ENCODE measurements at places on chromosomes 16 and 17.

DNA sequence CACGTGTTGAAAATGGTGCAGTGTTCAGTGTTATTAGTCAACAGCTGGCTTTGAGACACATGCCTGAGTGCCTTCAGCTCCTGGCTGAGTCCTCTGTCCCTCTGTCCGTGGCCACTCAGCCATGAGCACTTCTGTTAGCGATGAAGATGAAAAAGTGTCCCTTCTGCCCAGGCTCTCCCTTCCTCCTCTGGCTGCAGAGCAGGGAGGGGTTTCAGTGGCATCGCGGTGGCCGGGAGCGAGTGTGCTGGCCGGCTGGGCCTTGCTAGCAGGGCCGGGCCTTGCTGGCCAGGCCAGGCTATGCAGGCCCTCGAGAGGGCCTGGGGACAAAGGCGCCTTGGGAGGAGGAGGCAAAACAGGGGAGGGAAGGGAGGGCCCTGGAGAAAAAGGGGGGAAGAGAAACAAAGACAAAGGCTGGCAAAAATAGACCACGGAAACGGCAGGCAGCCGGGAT, 47.7 kb downstream of the CMIP start:
- DNase-seq, result no peak

- no peak for DNase-seq
Observed at GRCh38 chr16:46982335-46982734, 8.9 kb upstream of the DNAJA2 start.

GRCh38 chr17:73586275-73586832, 57.9 kb downstream of the SDK2 start:
- DNase-seq, result no peak

DNA sequence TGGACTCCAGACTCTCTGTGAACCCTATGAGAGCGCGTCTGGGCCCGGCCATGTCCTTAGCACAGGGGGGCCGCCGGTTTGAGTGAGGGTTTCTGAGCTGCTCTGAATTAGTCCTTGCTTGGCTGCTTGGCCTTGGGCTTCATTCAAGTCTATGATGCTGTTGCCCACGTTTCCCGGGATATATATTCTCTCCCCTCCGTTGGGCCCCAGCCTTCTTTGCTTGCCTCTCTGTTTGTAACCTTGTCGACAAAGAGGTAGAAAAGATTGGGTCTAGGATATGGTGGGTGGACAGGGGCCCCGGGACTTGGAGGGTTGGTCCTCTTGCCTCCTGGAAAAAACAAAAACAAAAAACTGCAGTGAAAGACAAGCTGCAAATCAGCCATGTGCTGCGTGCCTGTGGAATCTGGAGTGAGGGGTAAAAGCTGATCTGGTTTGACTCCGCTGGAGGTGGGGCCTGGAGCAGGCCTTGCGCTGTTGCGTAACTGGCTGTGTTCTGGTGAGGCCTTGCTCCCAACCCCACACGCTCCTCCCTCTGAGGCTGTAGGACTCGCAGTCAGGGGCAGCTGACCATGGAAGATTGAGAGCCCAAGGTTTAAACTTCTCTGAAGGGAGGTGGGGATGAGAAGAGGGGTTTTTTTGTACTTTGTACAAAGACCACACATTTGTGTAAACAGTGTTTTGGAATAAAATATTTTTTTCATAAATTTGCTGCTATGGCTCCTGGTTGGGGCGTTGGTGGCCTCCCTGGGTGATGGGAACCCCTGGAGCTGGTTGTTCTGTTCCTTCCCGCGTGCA, 23.1 kb downstream of the STAT5A start:
- DNase-seq, result no peak

DNA sequence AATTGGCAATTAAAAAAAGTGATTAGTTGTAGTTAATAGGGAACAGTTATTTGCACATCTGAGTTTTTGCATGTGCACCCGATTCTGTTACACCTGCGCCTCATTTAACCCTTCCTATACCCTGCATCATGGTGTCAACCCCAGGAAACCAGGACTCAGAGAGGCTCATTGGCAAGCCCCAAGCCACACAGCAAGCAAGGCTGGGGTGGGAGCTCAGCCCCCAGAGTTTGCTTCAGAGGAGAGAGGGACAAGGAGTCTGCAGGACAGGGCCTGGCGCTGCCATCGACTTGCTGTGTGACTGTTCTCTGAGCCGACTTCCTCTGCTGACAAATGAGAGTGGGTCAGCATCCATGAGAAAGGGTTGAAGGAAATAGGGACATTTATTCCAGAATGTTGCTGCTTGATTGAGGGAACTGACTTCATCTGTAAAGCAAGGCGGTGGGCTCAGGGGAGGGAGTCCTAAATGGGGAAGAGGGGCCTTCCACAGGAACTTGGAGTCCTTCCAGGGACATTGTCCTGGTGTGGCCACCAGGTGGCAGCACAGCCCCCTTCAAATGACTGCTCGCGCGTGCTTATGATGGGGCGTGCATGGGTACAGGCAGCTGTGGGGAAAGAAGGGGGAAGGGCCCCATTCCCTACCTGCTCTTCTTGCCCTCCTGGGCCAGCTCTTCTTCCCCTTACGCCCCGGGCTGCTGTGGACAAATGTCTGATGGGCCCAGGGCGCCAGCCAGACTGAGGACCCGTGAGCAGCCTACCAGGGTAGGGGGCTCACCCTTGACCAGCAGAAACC, 51.6 kb downstream of the NT5M start:
- peak; percentile 64 for DNase-seq

- no peak for DNase-seq
Observed at GRCh38 chr16:15933781-15934180, 15.6 kb upstream of the ABCC1 start.

DNA sequence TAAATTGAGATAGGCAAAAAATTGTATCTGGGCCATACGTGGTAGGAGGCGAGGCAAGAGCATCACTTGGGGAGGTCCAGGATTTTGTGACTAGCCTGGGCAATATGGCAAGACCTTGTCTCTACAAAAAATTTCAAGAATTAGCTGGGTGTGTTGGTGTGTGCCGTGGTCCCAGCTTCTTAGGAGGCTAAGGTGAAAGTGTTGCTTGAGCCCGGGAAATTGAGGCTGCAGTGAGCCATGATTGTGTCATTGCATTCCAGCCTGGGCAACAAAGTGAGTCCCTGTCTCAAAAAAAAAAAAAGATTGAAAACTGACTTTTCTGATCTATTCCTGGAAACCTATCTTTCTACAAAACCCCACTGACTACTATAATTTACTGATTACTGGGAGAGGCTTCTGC, 26.7 kb downstream of the CDK12 start:
- DNase-seq, result no peak

DNA sequence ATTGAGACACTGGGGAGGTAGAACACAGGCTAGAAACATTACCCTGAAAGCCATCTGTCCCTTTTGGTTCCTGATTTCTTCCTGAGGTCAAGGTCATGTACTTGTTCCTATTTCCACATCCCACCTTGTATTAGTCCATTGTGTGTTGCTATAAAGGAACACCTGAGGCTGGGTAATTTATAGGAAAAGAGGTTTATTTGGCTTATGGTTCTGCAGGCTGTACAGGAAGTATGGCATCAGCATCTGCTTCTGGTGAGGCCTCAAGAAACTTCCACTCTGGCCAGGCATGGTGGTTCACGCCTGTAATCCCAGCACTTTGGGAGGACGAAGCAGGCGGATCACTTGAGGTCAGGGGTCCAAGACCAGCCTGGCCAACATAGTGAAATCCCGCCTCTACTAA, 7.4 kb upstream of the MED9 start:
- DNase-seq, result no peak

DNA sequence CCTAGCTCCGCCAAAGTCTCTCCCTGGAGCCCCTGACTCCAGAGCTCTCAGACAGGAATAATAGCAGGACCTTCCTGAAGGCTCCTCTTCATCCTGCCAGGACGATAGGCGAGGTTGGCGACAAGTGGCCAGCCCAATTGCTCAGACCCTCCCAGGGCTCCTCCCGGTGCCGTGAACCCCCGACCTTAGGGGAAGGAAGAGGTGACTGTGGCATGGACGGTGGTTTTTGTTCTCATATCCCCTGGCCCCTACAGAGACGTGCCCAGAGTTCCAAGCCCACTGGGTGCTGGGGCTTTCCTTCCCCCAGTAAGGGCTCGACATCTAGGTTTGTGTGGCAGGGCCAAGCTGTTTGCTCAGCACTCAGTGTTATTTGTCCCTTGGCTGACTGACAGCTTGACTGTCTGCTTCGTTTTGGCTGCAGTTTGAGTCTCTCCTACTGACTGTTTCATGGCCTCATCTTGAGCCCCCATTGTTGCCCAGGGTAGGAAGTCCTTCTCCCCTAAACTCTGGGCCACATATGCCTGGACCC, 4.6 kb upstream of the ADCY7 start:
- no peak for DNase-seq

DNA sequence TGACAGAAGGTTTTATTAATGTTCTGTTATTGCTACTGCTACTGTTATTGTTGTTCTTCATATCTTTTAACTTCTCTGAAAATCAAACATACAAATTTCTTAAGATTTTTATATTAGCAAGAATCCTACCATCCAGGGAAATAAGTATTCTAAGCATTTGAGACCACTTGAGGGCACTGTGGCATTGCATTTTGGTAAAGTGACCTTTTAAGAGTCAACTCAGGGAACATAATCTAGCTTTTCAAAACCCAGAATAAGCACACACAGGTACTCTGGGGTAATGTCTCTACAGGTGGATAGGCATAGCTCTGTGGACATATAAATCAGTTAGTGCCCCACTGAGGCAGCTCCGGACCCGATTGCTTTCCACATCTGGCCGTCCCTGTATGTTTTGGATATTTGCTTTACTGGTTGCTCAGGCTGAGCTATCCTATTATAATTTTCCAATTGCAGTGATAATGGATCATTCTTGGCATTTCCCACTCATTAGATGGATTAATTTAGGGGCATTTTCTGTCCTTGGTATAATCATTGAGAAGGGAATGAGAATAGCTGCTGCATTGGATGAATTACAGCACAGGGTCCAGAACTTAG, 1425.1 kb upstream of the CDH8 start:
- DNase-seq, result peak; percentile 67

DNA sequence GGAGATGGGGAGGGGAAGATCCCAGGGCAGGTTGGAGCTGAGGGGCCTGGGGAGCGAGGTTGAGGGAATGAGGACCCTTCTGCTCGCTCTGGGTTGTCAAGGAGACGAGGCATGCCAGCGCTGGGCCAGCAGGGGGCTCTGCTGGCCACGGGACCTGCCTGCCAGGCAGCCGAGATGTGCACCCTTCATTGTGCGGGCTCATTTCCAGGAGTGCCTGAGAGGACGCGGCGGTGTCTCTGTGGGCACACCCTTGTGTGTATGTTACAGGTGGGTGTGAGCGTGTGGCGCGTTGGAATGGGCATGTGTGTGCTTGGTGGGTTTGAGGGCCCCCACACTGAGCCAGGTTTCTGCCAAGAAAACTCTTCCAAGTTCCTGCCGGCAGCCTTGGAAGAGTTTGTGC, 15.9 kb downstream of the ARHGAP23 start:
- DNase-seq, result peak; percentile 55

DNA sequence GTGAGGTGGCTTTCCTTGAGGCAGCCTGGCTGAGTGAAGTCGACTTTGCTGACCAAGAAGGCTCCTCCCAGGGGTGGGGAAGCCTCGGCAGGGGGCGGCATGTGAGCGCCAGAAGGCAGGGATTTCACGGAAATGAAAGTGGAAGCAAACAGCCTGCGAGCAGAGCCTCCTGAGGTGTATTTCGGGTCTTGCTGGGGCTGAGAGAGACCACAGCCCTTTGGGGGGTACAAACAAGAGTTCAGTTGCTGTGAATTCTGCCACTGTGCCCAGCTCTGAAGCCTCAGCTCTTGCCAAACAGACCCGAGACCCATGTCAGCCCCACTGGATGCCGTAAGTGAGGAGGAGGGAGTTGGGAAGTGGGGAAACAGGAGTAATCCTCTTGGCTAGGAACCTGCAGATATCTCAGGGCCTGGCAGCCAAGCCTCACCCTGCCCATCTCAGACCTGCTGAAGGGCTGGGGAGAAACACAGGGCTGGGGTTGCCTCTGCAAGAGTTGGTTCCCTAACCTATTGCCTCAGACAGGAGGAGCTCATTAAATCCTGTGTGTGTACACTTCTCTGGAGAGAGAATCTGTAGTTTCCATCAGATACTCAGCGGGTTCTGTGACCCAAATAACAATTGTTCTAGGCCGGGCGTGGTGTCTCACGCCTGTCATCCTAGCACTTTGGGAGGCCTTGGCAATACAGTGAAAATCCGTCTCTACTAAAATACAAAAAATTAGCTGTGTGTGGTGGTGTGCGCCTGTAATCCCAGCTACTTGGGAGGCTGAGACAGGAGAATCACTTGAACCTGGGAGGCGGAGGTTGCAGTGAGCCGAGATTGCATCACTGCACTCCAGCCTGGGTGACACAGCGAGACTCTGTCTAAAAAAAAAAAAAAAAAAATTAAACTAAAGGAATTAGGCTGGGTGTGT, at the start of gene IFI35:
IFI35 (plus strand) TSS at position 146 of the 913 bp plus-strand sequence; CDS start at position 310, 164 bp downstream.
- DNase-seq, result peak; percentile 78

DNA sequence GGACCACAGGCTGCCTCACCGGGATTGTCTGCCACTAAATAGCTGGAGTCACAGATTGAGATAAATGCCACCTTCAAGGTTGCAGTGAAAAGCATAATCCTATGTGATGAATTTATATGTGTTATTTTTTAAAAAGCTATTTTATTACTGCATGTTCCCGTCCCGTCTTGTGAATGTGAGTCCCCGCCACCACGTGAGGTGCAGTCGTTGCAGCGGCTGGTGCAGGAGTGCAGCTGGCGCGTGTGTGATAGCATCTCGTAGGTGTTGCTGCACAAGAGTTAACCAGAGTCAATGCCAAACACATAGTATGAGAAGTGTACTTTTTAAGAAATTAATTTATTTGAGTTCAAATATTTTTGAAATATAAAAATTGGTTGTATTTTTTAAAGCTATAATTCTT, 12.5 kb downstream of the SMCR8 start:
- DNase-seq, result no peak

GRCh38 chr16:80948886-80949493, 57.7 kb downstream of the CMC2 start:
- peak; percentile 12 for DNase-seq

DNA sequence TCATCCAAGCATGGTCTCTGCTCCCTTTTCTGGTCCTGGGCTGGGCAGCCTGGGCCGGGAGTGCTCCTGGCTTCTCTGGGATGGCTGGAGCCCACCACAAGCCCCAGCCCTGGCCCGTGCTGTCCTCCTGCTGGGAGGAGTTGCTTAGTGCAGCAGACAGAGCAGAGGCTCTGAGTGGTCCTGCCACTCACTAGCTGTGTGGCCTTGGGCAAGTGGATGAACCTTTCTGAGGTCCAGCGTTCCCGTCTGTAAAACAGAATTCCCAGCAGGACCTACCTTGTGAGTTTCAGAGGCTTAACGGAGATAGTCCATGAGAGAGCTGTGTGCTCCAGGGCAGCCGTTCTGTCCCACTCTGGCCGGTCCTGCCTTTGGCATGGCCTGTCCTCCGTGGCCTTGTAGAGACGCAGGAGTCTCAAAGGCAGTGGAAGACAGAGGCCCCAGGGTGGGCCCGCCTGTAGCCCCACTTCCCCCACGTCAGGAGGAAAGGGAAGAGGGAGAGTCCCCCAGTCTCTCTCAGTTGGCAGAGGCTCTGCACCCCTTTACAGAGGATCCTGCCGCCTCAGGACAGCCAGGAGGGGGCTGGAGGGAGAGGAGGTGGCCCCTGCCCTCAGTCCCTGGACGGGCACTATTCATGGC, 7.8 kb downstream of the MYO15B start:
- no peak for DNase-seq

Data from NCI-H460 (cell line).